ENCODE measurements at places on chromosomes 1 and 21.

DNA sequence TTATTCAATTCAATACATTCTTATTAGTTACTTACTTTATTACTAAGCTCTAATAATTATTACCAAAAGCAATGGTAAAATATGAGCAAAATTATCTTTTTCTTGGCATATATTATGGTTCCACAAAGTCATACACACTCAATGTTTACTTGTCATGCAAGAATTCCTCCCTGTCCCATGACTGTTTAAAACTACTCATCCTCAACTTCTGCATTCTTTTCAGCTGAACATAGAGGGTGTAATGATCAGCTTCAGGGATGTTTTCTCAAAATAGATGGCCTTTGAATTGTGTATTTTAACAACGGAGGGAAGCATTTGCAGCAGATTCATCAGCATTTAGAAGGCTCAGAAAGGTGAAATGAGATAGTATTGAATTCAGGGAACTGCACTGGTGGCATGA is 499.0 kb downstream of the RWDD3 start:
- DNase-seq = no peak

DNA sequence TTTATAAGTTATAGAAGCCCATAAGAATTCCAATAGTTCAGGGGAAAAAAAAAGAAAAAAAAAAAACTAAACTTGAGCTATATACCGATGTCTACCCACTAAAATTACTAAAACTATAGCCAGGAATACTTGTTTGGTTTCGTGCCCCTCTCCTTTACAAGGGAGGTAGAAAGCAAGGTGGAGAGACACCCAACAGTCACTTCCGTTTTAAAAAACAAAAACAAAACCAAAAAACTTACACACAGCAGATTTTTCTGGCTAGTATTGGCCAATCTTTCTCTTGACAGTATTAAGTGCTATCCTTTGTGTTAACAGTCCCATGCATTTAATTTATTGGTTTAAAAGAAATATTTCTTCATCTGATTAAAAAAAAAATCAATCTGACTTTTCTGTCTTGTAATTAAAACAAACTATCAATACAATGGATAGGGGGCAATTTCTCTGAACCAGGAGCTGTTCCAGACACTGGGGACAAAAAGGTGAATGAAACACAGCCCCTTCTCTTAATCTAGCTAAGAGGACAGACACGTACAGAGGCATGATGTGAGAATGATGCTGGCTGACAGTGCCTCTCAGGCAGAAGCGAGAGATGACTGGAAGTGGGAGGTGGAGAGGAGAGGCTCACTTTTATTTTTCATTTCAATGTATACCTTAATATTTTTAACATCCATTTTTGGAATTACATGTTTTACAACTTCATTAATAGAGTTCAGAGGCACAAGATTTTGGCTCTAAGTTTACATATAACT is 214.8 kb downstream of the RERE start:
- DNase-seq = no peak

GRCh38 chr1:66374561-66375111 is 159.3 kb upstream of the SGIP1 start:
- DNase-seq = peak; percentile 41

- no peak for DNase-seq
Measured at GRCh38 chr1:29134695-29135028, 11.0 kb upstream of the TMEM200B start.

DNA sequence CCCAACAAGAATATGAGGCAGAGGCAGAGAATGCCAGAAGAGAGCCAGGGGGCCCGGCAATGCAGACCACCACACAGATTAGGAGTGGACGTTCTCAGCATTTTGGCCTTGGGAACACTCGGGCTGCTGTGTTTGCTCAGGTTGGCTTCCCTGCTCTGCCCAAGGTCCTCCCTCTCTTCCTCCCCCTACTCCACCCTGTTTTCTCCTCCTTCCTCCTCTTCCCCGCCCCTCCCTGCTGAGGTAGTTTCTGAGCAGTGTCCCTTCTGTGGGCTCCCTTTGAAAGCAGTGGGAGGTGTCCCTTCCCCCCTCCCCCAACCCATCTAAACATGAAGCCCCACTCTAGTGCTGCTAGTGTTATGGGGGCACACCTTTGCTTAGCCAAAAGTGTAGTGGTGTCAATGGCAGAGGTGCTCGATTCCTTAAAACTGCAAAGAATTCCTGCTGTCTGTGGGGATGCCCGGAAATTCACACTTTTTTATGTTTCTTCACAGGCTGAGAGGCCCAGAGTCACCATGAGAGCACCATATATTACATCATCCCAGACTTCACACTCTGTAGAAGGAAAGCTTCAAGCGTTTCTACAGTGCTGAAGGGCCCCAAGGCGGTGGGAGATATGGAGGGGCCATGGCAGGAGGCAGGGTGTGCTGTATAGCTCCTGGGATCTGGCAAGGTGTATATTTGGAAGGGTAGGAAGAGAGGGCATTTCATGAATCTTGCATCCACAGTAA is at the start of gene HHIPL2:
Gene HHIPL2, minus strand, starts transcription at position 161 of the 728 bp plus-strand sequence. Its CDS starts 60 bp downstream, at position 101.
- no peak for DNase-seq

GRCh38 chr1:236526079-236526478 is 2.3 kb downstream of the LGALS8 start:
- no peak for DNase-seq

DNA sequence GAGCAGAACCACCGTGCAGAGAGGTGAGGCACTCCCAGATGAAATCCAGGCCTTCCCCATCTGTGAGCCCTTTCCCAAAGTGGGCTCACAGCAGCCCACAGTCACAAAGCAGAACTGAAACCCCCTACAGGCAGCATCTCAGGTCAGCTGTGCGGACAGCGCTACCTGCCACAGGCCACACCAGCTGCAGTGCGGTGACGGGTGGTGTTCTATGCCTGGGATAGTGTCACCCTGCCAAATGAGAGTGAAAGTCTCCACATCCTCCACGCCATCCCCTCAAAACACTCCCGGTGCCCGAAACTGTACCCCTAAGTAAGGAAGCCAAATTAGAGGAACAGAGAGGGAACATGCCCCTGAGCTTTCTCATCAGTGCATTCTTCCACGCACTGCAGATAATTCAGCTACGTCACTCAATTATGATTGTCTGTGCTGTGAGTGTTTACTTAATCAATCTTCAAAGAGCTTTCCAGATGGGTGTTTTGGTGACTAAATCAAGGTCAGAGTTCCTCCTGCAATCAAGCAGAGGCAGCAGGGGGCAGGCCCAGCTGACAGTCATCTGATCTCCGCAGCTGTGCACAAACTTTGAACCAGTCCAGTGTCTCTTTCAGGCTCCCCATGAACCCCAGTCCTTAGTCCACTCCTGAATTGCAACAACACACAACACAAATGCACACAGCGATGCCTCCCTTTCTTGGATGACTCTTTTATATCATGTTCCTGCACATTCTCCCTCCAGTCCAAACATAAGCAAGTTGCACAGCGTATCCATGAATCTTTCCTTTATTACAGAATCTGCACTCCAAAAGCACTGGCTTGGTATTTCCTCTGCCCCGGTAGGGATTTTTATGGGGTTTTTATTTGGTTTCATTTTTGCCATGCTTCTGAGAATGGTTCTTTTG is 150.0 kb downstream of the TOMM20 start:
- peak; percentile 80 for DNase-seq

- no peak for DNase-seq
Measured at GRCh38 chr1:192493584-192493983, 82.0 kb upstream of the RGS1 start.

DNA sequence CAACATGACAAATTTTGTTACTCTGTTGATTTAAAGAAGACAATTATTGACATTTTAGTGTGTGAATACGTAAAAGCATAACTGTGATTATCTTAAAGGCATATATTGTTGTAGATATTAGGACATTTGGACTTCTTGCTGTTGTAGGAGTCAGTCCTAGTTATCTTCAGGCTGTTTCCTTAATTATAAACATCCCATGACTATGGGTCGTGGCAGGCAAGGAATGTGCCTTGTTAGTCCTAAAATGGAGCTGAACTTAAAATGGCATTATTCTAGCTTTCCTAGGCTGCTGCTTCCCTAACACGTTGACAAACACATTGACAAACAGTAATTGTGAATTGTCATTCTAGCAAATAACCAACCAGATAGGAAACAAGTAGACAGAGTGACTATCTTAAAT is 4.4 kb upstream of the MPZL1 start:
- no peak for DNase-seq

- DNase-seq = no peak
Measured at GRCh38 chr21:33020558-33021100, 5.1 kb upstream of the OLIG2 start.

DNA sequence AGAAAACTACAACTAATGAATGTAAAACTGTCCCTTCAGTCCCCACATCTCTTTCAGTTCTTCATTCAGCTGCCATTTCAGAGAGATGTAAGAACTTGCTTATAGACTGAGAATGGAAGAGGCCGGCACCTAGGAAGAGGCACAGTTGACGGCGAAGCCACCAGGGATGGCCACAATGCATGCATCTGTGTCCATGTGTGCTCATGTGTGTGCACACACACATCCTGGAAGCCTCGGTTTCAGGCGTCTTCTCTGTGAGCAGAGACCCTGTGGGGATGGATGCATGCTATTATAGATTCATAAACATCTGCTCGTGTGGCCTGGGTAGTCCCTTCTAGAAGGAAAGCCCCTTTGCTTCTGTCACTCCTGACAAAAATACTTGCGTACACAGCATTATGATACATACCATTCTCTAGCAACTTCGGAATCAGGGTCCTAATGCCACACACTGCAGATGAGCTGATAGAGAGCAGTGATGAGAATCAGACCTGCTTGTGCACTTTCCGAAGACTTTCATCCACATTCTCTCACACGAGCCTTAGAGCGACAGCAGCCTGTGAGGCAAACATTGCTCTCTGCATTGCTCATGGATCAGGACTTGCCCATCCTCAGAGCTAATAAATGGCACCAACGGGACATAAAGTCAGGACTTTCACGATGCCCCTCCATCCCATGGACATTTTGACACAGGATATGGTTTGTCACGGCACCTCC is 12.4 kb upstream of the GPR61 start:
- no peak for DNase-seq

GRCh38 chr1:114561333-114561732 is 20.1 kb downstream of the BCAS2 start:
- DNase-seq = no peak
